ENCODE measurements at places on chromosomes 1 and 21.

DNA sequence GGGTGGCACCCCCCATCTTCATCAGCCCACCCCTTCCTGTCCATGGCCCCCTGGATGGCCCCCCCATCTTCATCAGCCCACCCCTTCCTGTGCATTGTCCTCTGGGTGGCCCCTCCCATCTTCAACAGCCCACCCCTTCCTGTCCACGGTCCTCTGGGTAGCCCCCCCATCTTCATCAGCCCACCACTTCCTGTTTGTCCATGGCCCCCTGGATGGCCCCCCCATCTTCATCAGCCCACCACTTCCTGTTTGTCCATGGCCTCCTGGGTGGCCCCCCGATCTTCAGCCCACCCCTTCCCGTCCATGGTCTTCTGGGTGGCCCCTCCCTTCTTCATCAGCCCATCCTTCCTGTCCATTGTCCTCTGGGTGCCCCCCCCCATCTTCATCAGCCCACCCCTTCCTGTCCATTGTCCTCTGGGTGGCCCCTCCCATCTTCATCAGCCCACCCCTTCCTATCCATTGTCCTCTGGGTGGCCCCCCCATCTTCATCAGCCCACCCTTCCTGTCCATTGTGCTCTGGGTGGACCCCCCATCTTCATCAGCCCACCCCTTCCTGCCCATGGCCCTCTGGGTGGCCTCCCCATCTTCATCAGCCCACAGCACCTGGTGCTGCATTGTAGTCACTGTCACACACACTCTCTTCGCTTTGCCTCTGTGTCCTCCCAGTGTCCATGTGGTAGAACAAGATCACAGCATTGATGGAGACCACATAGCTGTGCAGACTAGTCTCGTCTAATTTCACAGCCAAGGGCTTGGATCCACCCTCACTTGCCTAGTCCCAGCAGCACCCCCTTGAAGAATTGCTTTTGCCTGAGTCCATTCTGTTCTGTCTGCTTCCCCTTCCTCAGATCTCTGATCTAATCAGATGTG lies 95.9 kb downstream of the PCBP3 start:
- no peak for DNase-seq

- DNase-seq = no peak
These were observed 251.6 kb upstream of the DUSP10 start for GRCh38 chr1:221993444-221993948.

DNA sequence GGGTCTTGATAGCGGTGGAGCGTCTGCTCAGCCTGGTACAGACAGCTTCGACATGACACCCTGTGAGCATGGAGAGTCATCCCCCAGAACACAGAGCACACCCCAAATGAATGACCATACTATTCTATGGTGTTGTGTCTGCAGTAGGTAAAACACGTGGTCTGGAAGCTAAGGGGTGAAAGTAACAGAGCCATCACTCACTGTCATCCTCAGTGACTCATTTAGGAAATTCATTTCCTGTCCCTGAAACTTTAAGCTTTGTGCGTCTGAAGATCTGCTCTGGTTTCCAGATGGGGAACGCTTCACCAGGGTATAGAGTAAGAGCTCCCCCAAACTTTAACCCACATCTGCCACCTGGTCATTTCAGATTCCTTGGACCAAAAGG lies 94.8 kb upstream of the DISP3 start:
- DNase-seq = no peak

- DNase-seq = no peak
These were observed 43.0 kb downstream of the PLXNA2 start for GRCh38 chr1:208201229-208201628.

Measured in activated T-cell treated with anti-CD3 and anti-CD28 coated beads, Interleukin-2, amount 50 U/mL, for 1 hour (primary cell).